ENCODE measurements at places on chromosomes 4 and X. TPM values are rescaled to one million over a fixed set of nuclear protein-coding genes. Genes with fewer than 3 reads are reported as not detected.

GRCh38 chrX:68511255-68511654 is 12.4 kb downstream of the YIPF6 start:
- DNase-seq, result no peak

The PAK3 gene
- total RNA-seq, result 0.16 TPM

- DNase-seq, result no peak
Measured at GRCh38 chrX:57647020-57647419, 33.0 kb downstream of the NLRP2B start.

- DNase-seq, result no peak
Measured at GRCh38 chr4:135533053-135533452, 1331.5 kb upstream of the PABPC4L start.

DNA sequence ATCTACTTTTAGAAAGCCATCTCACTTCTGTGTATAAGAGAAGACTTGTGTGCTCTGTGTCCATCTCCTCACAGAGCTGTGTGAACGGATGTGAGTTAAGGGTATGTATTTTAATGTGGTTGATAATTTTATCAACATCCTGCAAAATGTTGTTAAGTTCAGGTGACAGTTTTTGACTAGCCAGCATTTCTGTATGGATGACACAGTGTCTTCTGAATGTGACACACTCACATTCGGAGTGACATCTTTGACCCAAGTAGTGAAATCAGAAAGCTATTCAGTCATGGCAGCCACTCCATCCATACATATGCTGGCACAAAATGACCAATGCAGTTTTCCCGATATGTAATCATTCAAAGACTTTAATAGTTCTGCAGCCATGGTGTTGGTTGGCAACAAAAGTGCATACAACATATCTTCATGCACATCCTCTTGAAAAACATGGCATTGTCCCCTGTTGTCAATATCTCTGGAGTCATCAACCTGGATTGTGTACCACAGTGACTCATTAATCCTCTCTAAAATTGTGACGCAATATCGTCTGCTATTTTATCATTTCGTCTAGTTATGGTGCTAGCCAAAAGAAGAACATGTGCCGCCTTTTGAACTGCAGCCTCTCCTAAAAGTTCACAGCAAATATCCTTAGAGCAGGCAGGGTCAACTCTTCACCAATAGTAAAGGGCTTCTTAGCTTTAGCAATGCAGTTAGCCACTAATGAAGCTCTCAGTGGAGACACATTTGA is 6.8 kb upstream of the FGF2 start:
- no peak for DNase-seq

The BTC gene
- 0.12 TPM for total RNA-seq

GRCh38 chr4:53684136-53685130 is 93.1 kb upstream of the LNX1 start:
- no peak for DNase-seq

GRCh38 chr4:141705048-141705746 is 68.8 kb downstream of the IL15 start:
- no peak for DNase-seq

The ZNF674 gene
- total RNA-seq, result 2.4 TPM

The ANK2 gene
- 169 TPM for total RNA-seq

- DNase-seq, result no peak
Measured at GRCh38 chrX:134603806-134604700, 54.2 kb downstream of the PLAC1 start.

The ALB gene
- total RNA-seq, result 0.41 TPM

GRCh38 chr4:823761-824460 is 2.0 kb downstream of the CPLX1 start:
- no peak for DNase-seq

DNA sequence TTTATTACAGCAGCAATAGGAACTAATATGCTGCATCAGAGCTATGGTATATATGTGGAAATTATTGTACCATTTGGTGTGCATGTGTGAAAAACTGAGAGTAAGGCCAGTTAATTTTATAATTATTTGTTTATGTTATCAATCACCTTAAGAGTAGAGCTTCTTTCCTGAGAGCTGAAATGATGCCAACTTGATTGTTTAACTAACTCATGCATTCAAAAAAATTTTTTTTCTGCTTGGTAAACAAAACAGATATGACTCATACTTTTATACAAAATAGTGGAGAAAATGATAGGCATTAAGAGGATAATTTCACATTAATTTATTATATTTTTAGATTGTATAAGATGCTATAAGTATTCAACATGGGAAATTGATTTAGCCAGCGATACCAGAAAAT is 622.7 kb downstream of the RAPGEF2 start:
- no peak for DNase-seq

The BANK1 gene
- 1.4 TPM for total RNA-seq

DNA sequence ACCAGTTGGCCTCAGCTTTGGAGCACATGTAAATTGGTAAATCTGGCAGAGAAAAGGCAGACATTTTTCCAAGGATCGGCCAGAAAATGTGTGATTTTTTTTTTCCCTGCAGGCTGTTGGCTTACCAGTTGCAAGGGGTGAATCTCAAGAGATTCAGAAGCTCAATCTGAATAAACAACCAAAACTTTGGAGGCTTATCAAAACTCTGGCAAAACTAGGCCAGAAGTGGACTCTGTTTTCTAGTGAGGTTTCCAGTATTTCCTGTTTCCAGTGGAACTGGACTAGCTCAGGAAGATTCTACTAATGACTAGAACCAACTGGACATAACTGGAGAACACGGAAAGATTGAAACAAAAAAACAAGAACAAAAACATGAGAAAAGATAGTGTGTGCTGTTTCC is 191.3 kb downstream of the SMIM20 start:
- no peak for DNase-seq

GRCh38 chr4:47849466-47849865 is 11.6 kb upstream of the CORIN start:
- DNase-seq, result no peak

DNA sequence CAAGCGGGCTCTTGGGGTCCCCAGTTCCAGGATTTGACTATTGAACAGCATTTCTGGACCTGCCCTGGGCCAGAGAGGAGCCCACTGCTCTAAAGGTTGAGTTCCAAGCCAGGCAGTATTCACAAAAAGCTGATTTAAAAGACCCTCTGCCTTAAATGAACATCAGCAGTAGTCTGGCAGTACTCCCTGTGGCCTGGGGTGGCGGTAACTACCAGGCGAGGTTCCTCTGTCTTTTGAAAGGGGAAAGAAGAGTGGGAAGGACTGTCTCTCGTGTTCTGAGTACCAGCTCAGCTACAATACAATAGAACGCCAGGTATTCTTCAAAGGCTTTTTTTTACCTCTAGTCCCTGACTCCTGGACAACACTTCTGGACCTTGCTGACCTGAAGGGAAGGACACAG is 456.4 kb upstream of the TEX13C start:
- DNase-seq, result no peak

DNA sequence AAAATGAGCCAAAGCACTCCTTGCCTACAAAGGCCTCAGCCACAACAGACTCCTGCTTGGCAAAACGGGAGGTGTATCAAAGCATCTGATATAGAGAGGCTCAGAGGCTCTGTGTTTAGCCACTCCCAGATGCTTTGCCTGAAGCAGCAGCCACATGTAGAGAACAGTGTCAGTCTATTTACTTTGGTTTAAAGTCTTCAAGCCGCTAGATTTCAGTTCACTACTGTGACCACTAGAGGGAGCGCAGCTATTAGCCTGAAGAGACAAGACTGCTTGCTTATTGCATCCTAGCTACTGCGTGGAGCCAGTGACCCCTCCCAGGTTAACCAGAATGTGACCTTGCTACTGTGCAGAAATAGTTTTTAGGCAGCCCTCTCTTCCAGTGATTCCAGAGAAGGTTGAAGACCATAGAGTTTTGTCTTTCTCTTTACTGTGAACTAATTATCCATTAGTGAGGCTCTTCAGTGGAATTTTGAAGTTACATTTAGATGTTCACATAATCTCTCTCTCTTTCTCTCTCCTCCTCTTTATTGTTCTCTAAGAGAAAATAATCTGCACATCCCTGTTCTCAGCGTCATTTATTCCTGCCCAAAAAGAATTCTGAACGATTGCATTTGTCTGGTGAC is 39.3 kb downstream of the BMP3 start:
- peak; percentile 80 for DNase-seq

The NHSL2 gene
- total RNA-seq, result 9.3 TPM
